ENCODE measurements at places on chromosomes 5 and 9. TPM values are rescaled to one million over a fixed set of nuclear protein-coding genes. Genes with fewer than 3 reads are reported as not detected.

GRCh38 chr5:111551569-111552275 lies 39.4 kb upstream of the STARD4 start:
- DNase-seq = no peak

The DPM2 gene
- 59.1 TPM for total RNA-seq

GRCh38 chr9:109903515-109904138 lies 123.6 kb downstream of the PALM2AKAP2 start:
- peak; percentile 60 for DNase-seq

GRCh38 chr5:43486353-43486752 lies 2.7 kb upstream of the TMEM267 start:
- DNase-seq = no peak

The C5 gene
- total RNA-seq = 8.3 TPM

GRCh38 chr9:89536145-89536574 lies 38.2 kb upstream of the SEMA4D start:
- no peak for DNase-seq

DNA sequence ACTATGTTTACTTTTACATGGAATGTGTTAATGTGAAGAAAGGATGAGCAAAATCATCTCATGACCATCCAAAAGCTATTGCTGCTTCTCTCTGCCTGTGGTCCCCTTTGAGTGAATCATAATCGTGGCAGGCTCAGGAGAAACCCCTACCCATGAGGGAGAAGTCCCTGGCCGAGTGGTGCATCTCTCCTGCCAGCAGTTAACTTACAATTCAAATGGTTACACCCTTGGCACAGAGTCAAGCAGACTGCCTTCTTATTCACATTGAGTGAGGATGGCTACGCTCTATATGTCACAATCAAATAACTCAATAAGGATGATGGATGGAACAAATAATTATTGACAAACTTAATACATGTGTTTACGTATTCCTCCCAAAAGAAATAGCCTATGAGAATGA lies 179.1 kb downstream of the FGF1 start:
- no peak for DNase-seq

GRCh38 chr9:70013598-70014196 lies 30.0 kb upstream of the MAMDC2 start:
- DNase-seq = no peak

DNA sequence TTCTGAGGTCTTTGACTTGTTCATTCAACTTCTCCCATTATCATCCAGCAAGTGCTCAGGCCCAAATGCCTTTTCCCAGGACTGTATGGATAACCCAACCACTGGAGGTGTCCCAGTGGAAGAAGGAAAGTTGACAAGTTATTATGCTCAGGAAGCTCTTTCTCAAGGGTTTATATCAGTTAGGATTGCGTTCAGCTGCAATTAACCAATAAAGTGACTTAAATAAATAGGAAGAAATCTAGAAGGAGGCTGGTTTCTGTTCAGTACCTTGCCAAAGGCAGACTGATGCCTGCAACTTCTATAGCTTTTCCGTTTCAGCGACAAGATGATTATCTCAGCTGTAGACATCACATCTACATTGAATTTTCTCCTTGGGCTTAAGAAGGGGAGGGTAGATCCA lies 52.1 kb downstream of the ENC1 start:
- no peak for DNase-seq

The HSD17B3 gene
- not detected for total RNA-seq

The SLC6A3 gene
- total RNA-seq = 0.16 TPM

The DOK3 gene
- 10.5 TPM for total RNA-seq

- DNase-seq = no peak
Observed at GRCh38 chr5:150070821-150071220, 15.5 kb downstream of the CSF1R start.

GRCh38 chr5:170741801-170742200 lies 41.7 kb upstream of the GABRP start:
- no peak for DNase-seq

DNA sequence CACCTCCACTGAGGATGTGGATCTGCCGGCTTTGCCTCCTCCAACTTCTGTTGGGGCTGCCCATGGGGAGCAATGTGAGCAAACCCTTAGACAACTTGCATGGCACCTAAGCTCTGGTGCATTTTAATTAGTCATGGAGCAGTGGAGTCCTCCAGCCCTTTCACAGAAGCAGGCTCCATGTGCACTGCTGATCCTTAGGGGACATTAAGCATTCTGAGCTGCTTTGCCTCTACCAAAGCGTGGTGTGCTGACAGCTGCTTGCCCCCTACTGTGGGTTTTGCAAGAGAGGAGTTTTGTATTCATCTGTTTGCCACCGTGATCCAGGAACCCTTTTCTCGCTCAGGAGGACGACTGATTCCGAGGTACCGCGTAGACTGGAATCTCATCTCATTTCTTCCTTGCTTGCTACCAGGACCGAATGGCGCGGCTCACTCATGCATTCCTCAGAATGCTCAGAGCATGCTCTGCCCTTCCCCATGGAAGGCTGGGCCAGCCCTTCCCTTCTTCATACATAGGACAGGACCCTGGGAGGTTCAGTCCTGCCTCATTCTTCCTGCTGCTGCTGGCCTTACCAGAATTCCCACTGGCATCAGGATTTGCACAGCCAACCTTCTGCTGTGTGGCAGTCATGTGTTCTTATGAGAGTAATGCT lies 432.5 kb downstream of the GADD45G start:
- no peak for DNase-seq

DNA sequence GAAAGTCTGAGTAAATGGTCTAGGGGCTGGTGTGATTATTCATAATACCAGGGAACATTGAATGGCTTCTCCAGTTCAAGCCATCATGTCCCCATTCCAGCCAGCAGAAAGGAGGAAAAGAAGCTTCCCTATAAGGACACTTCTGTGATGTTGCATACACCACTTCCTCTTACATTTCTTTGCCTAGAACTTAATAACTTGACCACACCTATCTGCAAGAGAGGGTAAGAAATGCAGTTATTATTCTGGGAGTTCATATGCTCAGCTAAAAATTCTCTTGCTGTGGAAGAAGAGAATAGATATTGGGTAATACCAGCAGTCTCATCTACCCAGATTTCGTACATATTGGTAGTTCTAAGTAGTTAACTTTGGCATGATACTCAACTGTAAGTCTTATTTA lies 166.1 kb downstream of the SLC28A3 start:
- DNase-seq = no peak

DNA sequence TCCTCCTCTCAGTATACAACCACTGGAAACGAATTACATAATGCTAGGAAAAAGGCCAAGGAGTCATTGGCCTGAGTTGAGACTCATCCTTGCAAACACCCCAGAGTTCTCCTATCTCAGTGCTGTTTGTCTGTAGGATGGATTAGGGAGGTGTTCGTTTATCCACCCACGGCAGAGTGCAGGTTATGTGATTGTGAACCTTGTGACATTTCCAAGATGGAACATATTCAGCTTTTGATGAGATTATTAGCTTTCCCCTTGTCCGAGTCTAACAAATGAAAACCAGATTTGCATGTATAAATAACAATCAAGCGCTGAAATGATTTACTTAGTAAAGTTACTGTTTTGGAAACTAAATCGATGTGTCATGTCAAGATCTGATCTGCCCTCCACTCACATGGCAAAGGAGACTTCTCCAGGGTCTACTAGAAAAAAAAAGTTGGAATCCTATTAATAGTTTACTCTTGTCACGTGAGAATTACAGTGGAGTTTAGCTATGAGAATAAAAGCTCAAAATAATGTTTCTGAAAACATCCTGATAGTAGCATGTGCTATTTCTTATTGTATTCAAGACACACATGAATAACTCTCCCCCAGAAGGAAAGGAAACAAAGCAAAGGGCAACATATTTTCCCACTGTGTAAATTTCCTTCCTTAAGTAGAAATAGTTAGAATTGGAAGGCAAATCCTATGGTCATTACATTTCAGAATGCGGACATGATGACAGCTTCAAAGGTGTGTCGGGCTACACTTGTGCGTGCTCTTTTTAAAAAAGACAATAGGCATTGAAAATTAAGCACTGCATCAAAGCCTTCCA lies 600.4 kb downstream of the EBF1 start:
- no peak for DNase-seq

The RNF208 gene
- total RNA-seq = 10.1 TPM

GRCh38 chr9:131650254-131650653 lies 89.6 kb downstream of the RAPGEF1 start:
- DNase-seq = no peak

GRCh38 chr5:132496631-132497487 lies 6.3 kb upstream of the IRF1 start:
- DNase-seq = peak; percentile 64

- no peak for DNase-seq
Observed at GRCh38 chr5:149797897-149798296, 67.8 kb downstream of the PPARGC1B start.

DNA sequence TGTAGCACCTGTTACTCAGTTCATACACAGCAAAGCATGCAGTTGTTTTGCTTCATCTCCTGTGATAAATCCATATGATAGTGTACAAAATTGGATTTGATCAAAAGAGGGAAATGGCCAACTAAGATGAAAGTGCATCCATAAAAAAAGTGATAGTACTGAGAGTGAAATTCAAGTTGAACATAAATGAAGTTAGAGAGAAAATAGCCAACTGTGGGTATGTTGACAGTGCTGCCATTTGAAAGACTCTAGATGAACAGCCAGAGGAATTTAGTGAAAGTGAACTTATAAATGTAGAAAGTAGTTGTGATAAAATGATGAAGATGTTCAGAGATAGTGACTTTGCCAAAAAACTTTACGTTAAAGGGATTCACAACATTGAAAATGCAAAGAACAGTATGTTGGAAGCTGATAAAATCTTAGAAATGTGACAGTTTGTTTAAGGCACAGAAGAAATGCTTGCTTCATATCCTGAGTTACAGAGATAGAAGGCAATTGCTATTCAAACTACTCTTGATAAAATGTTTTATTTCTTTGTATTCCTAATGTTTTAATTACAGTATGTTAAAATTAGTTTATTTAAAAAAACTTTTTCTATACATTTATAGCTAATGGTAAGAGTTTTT lies 119.7 kb downstream of the DMXL1 start:
- DNase-seq = no peak

- DNase-seq = no peak
Observed at GRCh38 chr5:74765201-74765600, 1.7 kb downstream of the GFM2 start.

The AFAP1L1 gene
- total RNA-seq = 11.6 TPM

GRCh38 chr5:100182402-100182801 lies 352.8 kb upstream of the FAM174A start:
- no peak for DNase-seq

DNA sequence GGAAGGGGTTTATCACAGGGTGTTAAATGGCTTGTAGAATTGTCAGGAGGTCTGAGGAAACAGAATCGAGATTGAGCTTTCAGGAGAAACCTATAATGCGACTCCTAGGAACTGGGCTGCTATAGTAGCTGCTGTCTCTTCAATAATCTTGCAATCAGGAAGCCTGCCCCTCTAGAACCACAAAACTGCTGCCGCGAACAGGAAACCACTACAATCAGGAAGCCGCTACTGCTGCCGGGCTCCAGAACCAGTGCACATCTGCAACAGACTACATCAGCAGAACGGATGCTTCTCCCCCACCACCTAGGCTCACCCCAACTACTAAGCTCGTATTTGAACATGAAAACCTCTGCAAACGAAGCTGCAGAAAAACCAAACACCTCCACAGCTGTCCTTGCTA lies 31.6 kb downstream of the TNFSF8 start:
- no peak for DNase-seq

DNA sequence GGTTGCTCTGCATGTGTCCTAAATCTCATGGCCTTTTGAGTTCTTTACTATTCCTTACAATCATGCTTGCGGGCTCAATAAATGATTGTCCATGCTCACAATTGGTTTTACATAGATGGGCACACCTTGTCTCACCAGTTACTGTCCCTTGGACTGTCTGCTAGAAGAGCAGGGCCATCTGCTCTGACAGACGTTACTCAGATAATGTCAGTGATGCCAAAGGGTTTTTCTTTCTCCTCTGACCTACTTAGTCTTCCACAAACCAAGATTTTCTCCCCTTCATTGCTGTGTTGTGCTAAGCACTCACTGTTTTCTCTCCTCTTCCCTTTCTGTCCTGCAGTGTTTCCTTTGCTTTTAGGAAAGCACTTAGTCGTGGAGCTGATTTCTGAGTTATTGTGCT lies 562.3 kb downstream of the KIF4B start:
- DNase-seq = no peak

- DNase-seq = no peak
Observed at GRCh38 chr9:114072184-114073140, 5.6 kb downstream of the AMBP start.

GRCh38 chr5:75601996-75602395 lies 9.3 kb upstream of the ANKDD1B start:
- no peak for DNase-seq

GRCh38 chr5:143506836-143507552 lies 103.5 kb upstream of the NR3C1 start:
- no peak for DNase-seq

The TRAF2 gene
- 34.4 TPM for total RNA-seq

DNA sequence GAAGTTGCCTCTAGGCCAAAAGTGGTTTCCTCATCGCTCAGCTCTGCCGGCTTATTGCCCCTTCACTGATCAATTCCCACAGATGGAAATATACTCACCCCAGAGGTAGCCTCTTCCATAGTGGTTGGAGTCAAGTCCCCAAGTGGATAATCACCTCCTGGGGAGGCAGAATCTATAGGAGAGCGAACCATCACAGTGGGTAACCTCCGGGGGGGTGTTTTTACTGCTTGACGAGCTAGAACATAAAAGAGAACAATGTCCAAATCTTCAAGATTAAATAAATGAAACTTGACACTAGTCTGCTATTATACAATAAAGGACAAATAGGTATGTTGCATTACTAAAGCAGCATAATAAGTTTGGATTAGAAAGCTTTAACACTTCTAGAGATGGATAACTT lies 9.3 kb downstream of the BRD8 start:
- no peak for DNase-seq

DNA sequence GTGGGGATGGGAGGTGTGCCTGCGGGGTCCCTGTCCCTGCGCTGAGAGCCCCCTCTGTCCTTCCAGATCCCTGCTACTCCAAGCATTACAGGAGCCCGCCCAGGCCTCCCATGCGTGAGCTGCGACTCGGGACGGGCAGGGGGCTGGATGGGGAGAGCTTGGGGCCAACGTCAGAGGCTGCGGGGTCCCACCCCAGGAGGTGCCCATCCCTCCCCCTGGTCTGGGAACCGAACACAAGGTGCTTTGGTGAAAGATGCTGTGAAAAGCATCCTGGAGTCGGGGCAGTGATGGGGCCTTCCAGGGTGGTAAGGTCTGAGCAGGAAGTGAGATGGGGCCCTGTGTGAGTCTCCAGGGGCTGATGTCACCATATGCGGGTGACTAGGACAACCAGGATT lies 2.7 kb downstream of the LCN9 start:
- no peak for DNase-seq

DNA sequence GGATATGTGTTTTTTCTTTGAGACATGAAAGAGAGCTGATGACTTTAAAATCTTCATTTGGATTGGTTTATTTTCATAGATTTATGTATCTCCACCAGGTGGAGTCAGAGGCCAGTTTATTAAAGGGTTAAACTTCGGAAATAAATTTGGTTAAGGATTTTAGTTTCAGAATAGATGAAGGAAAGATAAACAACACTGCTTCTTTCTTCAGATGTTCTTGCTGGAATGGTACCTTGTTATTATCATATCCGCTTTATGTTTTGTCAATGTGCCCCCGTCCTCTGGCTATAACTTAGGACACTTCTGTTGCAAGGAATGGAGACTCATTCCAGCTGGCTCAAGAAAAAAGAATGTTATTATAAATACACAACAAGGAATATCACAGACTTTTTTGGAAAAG lies 81.2 kb downstream of the ALDH1A1 start:
- no peak for DNase-seq

All from neural crest cell (in vitro differentiated cells).